Activated CD8-positive, alpha-beta memory T cell treated with anti-CD3 and anti-CD28 coated beads for 1 hour (primary cell): ENCODE measurements at places on chromosomes 13 and 19.

- DNase-seq, result no peak
Measured at GRCh38 chr19:51094696-51095279, 12.1 kb upstream of the KLK14 start.

- no peak for DNase-seq
Measured at GRCh38 chr13:78625384-78625783, 22.0 kb upstream of the POU4F1 start.

GRCh38 chr13:34779171-34779570 is 162.9 kb upstream of the NBEA start:
- DNase-seq, result no peak

DNA sequence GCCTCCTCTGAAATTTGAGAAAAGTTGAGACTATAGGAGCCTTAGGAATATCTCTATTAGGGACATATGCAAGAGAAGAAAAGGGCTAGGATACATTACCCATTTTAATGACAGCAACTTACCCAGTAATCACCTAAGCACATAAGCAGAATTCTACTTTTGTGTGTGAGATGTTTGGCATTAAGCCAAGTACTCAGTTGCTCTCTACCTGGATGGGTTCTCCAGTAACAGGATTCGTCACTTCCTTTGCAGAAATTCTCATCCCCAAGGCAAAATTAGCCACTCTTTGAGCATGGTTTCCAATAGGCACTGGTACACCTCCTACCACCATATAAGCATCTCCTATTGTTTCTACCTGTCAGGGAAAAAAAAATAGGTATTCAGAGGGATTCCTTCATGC is 95.1 kb downstream of the C13orf42 start:
- DNase-seq, result no peak

DNA sequence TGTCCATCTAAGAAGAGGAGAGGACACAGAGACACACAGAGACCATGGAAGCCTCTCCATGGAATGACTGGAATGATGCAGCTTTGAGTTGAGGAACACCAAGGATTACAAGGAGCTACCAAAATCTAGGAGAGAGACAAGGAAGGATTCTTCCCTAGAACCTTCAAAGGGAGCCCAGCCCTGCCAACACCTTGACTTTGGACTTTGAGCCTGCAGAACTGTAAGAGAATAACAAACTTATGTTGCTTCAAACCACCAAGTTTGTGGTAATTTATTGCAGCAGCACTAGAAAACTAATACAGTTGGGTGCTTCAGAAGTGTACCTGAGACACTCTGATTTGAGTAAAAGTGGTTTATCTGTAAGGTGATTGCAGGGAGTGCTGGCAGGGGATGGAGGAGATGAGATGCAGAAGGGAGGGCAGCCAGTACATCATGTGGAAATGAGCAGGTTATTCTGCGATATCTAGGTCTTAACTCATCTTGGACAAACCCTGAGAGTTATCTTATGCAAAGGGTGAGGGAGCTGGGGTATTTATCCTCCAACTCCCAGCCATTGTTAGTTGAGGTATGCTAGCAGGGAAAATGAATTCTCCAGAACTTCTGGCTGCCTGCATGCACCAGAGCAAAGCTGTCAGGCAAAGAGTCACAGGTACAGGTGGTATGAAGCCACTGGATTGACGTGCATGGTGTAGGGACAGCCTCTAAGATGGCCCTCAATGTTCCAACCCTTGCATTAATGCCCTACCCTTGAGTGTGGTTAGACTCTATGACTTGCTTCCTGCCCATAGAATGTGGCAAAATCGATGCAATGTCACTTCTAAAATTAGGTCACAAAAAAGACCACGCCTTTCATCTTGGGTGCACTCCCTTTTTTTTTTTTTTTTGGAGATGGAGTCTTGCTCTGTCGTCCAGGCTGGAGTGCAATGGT is 31.3 kb upstream of the ADGRL1 start:
- no peak for DNase-seq

DNA sequence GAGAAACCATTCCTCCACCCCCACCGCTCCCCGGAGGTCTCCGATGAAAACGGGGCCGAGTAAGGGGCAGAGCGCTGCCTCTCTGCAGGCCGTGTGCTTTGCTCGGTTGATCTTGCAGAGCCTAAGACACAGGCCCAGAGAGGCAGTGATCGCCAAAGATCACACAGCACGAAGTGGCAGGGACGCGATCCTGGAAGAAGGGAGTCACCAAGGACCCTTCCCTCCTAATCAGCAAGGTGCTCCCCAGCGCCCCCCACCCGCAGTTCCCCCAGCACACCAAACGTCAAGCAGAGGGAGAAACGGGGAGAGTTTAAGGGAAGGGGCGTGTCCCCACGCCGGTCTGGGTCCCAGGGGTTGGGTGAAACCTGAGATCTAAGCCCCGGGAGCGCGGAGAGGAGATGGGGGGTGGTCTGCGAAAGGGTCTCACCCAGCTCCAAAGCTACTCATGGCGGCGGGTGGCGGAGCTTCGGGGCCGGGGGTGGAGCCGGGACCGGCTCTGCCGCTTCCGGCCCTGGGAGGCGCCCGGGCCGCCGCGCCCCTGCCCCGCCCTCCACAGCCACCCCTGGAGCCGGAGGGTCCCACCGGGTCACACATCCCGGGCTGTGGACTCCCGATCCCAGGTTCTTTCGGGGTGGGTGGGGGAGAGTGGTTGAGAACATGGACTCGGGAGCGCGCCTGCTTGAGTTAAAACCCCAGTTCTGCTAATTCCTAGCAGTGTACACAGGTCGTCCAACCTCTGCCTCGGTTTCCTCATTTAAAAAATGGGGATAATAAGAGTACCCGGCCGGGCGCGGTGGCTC is at the start of gene EML2:
Gene EML2, minus strand, starts transcription at position 468 of the 800 bp plus-strand sequence. Its CDS starts 21 bp downstream, at position 447.
- DNase-seq, result peak; percentile 39

DNA sequence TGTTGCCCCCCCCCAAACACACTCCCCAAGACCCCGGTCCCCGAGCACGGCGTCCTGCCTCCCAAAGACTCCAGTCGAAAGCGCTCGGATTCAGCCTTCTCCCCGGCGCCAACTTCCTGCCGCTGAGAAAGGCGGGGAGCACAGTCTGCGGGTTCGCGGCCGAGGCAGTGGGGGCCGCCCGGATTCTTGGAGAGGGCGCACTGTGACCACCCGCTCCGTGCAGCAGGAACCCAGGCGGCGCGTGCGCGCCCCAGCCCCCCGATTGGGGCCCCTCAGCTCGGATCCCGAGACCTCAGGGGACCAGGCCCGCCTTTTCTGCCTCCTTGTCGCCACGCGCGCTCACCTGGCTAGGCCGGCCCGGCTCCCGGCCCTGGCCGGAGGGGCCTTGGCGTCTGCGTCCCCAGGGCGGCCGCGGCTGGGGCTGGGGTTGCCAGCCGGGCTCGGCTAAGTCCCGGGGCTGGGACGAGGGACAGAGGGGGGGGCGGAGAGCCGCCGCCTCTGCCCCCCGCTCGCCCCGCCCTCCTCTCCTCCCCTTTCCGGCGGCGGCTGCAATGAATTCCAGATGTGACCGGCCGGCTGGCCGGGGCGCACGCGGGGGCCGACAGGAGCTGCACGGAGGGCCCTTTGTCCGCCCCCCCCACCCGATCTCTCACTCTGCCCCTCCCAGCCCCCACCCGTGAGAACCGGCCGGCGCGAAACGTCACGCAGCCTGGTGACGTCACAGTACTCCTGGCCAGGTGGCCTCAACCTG is at the start of gene S1PR2:
Gene S1PR2, minus strand, starts transcription at position 471 of the 751 bp plus-strand sequence. CDS start 6,426 bp downstream, outside the sequence.
- DNase-seq, result no peak

GRCh38 chr19:52464798-52465470 is 11.6 kb downstream of the ZNF578 start:
- no peak for DNase-seq

DNA sequence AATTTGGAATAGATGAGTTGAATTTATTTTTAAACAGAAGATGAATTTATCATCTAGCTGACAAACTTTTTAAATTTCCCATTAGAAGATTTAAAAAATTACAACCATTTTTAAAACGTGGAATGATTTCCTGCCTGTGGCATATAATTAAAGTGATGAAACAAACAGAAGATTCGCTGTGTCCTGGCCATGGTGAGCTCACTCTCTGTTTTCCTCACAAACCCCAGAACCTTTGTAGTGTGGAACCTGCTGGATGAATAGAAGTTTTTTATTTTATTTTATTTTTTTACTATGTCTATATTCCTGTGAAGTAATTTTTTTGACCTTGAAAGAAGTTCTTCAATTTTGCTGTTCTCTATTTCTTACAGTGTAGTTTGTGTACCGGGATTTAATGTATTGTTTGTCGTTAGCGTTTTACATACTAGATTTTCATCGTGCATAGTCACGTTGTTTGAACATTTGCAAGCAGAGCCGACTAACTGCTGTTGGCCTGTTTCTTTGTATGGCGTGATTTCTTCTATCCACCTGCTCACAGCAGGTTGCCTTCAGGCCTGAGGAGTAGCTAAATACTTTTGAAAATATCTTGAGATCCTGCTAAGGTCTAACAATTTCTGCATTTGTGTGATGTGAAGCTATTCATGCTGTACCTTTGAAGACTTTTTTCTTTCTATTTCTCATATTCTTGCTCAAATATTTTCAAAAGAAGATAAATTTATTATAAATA is 149.2 kb downstream of the GGACT start:
- no peak for DNase-seq

GRCh38 chr13:75160984-75161383 is 321.0 kb downstream of the TBC1D4 start:
- no peak for DNase-seq

DNA sequence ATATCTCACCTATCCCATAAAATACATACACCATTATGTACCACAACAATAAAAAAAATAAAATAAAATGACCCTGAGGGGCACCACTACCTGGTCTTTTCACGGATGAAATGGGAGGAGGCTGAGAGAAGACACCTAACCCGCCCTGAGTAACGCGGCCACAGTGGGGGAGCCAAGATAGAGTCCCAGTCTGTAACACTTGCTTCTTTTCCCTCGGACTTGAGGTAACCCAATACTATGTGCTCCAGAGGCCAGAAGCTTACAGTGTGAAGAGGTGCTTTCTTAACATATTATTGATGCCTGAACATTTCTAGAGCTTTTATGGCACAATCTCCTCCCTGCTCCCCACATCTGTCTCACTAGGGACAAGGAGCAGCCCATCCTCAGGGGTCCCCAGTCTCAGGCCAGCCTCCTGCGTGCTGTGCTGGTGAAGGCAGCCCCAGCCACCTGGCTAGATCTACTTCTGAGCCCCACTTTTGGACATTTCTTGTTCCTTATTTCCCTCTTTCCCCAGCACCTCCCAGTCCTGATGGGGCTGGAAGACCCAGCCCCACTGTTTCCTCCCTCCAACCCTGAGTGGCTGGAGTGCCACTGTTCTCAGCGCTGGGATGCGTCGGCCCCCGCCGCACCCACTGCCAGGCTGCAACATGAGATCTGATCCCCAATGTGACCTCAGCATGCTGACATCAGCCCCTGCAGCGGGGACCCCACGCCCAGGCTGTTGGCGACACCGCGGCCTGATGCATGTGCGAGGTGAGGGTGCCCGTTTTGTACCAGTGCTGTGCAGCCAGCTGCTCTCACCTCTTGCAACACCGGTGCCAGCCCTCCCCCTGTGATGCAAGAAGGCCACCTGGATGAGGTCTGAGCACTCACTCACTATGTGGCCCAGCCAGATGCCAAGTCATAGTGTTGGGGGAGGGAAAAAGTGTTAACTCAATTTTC is 143.3 kb downstream of the DCLK1 start:
- no peak for DNase-seq

DNA sequence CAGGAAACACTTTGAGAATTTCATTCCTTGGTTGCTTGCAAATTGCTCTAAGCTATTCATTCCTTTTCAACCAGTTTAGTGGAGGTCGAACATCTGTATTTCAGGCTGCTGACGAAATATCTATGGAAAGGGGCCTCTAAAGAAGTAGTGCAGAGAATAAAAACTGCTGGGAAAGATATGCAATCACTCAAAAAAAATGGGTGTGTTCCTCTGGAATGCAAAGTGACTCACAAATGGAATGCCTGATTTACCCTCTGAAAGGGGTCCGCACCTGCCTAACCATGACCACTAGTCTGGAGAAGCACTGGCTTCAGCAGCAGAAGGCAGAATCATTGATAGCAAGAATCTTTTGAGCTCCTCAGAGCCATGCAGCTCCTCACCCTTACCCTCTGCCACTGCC is 129.4 kb downstream of the PCDH9 start:
- DNase-seq, result no peak

DNA sequence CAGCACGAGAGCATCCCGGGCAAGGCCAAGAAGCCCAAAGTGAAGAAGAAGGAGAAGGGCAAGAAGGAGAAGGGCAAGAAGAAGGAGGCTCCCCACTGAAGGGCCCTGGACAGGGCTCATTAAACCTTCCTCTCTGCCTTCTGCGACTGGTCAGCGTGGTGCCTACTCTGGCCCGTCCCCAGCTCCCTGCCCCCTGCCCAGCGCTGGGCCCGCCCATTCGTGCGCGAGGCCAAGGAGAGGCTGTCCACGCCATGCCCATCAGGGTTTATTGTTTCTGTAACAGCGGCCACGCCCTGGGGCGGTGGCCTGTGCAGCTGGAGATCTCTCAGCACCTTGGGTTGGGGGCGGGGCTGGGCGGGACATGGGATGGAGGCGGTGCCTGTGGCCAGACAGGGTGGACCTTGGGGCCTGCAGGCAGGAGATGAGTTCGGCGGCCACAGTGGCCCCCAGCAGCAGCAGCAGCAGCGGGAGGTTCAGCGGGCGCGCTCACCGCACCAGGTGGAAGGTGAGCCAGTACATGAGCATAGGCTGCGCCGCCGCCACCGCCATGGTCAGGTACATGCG is 897 bp downstream of the C19orf33 start:
- DNase-seq, result no peak

GRCh38 chr19:39968789-39969188 is 2.2 kb upstream of the PSMC4 start:
- DNase-seq, result no peak

DNA sequence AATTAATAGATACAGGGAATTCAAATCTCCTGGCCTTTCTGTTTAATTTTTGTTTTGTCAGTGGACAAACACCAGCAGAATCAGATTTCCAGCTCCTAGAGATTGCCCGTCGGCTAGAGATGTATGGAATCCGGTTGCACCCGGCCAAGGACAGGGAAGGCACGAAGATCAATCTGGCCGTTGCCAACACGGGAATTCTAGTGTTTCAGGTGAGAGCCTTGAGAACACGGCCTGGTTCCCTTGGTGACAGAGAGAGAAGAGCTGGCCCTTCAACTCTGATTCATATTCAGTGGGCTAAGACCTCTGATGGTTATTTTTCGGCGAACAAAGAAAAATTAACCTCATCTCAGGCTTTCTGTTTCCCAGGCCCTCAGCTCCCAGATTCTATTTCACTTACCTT is 191.3 kb downstream of the STK24 start:
- DNase-seq, result no peak

GRCh38 chr19:343941-344624 is 513 bp downstream of the MIER2 start:
- DNase-seq, result peak; percentile 29
